Skin of body (tissue), 3 donors: ENCODE measurements at places on chromosomes 3 and 15. TPM values are rescaled to one million over a fixed set of nuclear protein-coding genes. Genes with fewer than 3 reads are reported as not detected.

DNA sequence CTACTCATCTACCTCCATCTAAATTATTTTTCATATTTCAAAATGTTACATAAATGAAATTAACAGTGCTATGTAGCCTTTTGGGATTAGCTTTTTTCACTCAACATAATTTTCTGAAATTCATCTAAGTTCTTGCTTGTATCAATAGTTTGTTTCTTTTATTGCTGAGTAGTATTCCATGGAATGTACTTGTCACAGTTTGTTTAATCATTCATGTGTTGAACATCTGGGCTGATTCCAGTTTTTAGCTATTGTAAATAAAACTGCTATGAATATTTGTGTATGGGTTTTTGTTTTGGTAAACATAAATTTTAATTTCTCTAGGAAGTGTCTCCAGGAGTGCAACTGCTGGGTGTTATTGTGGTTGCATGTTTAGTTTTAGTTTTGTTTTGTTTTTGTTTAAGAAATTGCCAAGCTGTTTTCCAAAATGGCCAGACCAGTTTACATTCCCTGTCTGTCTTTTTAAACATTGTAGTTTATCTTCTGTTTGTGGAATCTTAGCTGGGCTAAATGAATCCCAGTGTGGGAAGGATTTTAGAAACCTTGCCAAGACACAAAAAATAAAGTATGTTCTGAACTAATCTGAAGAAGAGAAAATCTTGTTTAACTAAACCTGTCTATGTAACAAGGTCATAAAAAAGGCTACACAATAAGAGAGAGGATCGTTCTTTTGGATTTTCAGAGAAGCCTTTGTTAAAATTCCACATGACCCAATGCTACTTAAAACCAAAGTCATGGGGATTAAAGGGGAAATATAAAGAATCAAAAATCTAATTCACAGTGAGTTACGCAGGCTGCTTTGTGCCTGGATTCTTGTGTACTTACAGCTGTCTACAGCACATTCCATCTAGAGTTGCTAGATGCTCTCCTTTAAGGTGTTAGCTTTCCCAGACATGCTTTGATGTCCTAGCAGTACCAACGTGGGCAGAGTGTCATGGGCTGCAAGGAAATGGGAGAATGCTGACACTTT lies 129.2 kb upstream of the SUCLG2 start:
- no peak for DNase-seq

DNA sequence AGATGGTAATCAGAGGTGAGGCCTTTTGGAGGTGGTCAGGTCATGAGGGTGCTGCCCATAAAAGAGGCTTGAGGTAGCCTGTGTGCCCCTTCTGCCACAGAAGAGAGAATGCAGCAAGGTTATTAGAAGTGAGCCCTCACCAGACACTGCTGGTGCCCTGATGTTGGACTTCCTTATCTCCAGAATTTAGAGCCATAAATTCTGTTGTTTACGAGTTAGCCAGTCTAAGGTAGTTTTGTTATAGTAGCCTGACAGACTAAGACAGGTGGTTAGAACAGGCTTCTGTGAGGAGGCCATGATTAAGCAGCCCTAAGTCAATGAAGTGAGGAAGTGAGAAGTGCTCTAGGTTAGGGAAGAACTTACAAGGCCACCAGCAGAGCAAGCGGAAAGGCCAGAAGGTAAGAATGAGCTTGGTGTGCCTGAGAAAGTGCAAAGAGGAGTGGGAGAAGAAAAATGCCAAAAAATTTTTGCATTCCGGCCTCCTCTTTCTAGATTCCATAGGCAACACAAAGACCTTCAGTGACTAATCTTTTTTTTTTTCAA lies 44.2 kb upstream of the STT3B start:
- DNase-seq = no peak

- no peak for DNase-seq
These were observed 11.9 kb downstream of the PRICKLE2 start for GRCh38 chr3:64213224-64213878.

DNA sequence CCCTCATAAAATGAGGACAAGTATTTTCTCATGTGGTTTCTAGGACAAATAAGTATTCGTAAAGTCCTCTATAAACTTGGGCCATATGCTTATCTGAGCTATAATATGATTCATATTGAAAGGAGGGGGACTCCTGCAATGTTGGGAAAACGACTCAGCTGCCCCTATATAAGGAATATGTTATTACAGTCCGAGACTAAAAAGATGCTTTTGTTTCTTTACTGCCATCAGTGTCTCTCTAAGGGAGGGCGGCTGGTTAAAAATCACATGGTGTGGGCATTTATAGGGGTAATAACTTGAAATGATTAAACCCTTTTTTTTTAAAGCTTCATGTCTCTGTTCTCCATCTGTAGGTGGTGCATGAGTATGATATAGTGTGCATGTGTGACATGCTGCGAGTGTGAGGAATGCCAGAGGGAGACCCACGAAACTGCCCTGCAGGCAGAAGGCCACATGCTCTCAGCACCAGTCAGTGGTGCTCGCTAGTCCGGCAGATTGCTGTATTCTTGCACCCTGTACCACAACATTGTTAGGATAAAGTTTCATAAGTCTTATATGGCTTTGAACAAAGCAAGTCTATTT lies 256.0 kb upstream of the CTDSPL start:
- DNase-seq = no peak

GRCh38 chr3:142394921-142395622 lies 52.8 kb downstream of the XRN1 start:
- no peak for DNase-seq

GRCh38 chr15:26635105-26635504 lies 137.8 kb downstream of the GABRB3 start:
- DNase-seq = no peak

DNA sequence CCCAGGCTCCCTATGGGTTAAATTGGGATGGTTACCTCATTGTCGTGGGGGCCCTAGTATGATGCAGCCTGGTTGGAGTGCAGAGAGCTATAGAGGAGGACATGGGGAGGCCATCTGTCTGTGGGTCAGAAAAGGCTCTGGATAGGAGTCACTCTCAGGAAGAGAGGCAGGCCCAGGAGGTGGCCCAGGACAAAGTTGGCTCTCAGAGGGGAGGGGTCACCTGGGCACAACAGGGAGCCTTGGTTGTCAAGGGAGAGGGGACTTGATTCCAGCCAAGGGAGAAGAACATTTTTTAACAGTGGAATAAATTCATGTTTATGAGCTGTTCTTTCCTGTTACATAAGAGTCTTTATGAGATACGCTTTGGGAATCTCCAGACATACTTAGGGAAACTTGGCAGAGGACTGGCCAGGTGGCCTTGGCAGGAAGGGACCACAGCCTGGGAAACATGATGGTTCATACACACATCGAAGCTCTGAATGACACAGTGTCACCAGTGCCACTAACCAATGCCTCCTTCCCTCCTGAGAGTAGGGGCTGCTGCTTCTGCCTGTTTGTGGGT lies 27.5 kb upstream of the LCTL start:
- DNase-seq = no peak

DNA sequence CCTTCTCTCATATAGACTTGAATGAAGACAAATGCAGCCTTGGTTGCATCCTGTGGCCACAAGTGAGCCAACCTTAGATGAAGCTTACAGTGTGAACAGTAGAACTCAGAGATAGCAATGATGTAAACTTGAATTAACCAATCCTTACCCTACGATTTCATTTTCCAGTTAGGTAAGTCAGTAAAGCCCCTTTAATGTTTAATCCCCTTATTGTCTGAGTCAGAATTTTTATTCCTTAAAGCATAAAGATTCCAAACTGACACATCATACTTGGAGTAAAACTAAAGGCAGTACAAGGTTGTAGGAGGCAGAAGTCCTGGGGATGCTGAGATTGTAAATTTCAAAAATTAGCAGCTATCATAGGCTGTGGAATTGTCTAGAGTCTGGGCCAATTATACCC lies 507.8 kb upstream of the DPH6 start:
- DNase-seq = no peak

The KBTBD13 gene
- total RNA-seq = 0.30 TPM

The CRYGS gene
- total RNA-seq = 0.99 TPM

The HRG gene
- not detected for total RNA-seq

The DENND6A gene
- 34.7 TPM for total RNA-seq

The GREM1 gene
- 3.6 TPM for total RNA-seq
